ENCODE measurements at places on chromosomes 5 and 9.

DNA sequence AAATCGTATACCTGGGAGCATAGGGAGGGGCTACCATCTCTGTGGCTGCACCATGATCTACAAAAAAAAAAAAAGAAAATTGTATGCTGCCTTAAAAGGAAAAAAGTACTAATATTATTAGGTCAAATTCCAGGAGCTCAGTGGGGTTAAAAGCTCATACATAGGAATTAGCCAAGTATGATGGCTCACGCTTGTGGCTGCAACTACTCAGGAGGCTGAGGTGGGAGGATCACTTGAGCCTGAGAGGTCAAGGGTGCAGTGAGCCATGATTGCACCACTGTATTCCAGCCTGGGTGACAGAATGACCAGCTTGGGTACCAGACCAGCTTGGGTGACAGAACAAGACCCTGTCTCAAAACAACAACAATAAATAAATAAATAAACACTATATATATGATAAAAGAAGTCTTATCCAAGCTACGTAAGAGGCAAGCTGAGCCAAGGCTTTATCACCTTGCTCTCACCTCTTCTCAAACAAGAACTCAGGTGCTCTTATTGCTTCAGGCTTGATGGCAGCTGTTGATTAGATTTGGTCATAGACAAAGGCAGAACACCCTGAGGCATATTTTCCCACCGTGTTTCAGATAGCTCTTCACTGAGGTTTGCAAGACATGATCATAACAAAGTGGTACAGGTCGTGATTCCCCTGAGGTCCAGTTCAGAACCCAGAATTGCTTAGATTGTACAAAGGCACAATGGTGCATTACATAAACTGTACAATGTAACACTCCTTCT, 3.3 kb upstream of the FBXW11 start:
- DNase-seq: no peak

DNA sequence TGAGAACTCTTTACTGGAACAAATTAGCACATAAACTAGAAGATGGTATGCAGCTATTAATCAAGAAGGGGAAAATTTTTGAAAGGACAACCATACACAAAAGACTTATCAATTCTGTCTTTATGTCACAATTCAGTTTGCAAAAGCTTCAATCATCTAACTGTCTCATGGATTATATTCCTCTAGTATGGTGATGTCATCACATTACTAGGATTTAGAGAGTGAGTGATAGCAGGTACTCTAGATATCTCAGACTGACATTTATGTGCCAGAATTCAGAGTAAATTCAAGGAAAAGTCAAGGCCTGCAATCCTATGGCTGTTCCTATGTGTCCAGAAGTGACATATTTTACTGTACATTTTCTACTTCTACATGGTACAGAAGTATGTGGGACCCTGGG, 318.9 kb upstream of the GRAMD2B start:
- no peak for DNase-seq

DNA sequence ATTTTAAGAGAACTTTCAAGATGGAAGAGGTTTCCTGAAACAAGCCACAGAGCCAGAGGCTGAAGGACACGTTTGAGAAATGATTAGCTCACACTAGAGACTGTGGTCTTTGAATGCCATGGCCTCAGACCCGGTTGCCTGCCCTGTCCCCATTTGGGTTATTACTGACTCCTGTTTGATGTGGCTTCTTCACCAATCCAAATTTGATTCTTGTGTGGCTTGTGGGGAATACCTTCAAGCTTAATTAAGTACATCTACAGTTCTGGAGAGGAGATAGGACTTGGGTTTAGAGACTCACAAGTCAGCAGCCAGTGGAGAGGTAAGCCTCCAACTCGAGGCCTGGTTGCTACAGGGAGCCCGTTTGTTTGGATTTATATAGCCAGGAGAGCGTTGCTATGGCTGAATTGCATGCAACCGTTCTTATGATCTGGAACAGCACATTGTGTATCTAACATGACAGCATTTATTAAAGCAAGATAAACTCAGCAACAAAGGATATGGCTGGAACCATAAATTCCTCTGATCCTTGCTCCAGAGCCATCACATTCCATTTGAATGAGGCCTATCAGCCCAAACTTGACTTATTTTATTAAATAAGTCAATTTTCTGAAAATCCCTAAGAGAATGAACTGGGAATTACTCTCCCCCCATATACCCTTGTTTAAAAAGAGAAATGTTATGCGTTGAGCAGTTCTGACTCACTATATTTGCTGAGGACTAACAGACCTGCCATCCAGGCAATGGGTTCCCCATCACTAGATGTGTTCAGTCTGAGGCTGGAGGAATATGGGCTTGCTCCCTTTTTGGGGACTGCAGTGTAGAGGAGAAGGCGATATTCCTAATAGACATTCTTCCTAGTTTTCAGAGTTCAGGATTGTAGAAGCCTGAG, 88.4 kb upstream of the TNFSF8 start:
- no peak for DNase-seq

DNA sequence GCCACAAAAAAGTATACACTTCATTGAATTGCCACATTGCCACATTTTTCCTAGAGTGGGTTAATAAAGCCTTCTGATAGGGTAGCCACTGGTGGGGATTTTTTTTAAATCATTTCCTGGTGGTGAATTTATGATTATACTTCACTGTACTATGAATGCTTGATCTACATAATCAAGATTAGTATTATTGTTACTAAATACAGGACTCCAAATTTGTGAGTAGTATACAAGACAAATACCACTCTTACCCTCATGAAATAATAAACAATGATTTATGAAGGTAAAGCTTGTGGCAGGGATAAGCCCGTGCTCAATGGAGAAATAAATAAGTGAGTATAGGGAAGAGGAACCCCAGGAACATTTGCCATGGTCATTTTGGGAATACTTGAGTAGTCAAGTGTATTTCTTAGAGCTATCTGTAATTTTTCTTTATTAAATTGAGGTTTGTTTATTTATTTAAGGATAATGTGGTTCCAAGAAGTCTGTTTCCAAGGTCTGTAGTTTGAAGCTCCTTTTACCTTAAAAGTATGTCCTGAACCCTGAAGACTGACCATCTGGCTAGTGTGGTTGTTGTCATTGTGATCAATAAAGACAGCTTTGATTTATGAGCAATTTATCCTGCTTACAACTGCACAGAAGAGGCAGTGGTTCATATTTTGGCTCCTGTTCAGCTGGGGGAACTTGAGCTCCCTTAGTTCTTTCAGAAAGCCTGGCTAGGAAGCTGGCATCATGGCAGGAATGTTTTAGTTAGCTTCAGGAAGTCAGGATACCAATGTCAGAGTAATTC, 118.6 kb downstream of the ZSWIM6 start:
- peak; percentile 48 for DNase-seq

DNA sequence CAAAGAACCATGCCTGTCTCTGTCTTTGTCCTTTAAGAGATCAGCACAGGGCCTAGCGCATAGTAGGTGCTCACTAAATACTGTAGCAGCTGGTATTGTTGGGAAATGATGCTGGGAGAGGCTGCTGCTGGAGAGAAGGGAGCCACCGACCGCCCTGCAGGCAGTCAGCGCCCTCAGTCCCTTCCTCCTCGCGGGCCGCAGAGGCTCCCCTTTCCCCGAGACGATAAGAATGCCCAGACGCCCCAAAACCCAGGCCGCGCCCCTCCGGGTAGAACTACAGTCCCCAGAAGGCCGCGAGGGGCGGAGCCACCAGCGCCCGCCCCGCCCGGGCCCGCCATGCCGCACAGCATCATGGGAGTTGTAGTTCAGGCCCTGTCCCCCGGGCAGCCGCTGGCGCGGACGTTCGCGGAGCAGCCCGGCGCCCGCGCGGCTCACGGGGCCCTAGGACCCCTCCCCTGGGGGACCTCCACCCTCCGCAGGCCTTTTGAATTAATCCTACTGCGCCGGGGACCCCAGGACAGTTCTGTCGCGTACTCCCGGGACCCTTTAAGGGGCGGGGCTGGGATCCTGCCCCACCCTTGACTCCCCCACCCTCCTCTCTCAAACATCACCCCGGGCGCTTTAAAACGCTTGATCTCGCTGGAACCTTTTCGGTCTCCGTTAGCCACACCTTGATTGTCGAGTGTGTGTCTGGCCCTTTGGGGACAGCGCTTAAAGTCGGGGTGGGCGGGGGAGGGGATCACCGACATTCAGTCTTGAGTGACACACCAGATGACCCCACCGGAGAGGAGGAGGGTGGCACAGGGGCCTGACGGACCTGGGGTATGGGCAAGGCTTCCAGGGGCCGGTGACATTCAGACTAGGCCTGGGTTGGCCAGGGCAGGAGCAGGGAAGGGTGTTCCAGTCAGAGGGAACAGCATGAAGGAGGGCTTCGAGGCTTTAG, 24.8 kb upstream of the IER5L start:
- DNase-seq: peak; percentile 69

DNA sequence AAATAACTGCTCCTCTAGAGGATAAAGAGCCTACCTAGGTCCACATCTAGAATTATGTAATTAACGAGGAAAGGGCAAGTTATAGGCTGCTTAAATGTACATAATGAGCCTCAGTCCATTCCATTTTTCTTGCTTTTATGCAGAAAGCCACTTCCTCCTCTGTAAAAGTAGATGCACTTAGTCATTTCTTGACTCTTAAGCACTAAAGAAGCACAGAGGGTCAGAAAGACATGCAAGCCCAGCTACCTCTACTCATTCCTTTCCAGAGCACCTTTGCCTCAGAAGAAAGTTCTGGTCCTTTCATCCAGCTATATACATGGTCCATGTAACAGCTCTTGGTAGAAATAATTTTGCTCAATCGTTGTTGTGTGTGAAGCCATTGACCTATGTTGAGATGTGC, 308.0 kb upstream of the NREP start:
- no peak for DNase-seq

DNA sequence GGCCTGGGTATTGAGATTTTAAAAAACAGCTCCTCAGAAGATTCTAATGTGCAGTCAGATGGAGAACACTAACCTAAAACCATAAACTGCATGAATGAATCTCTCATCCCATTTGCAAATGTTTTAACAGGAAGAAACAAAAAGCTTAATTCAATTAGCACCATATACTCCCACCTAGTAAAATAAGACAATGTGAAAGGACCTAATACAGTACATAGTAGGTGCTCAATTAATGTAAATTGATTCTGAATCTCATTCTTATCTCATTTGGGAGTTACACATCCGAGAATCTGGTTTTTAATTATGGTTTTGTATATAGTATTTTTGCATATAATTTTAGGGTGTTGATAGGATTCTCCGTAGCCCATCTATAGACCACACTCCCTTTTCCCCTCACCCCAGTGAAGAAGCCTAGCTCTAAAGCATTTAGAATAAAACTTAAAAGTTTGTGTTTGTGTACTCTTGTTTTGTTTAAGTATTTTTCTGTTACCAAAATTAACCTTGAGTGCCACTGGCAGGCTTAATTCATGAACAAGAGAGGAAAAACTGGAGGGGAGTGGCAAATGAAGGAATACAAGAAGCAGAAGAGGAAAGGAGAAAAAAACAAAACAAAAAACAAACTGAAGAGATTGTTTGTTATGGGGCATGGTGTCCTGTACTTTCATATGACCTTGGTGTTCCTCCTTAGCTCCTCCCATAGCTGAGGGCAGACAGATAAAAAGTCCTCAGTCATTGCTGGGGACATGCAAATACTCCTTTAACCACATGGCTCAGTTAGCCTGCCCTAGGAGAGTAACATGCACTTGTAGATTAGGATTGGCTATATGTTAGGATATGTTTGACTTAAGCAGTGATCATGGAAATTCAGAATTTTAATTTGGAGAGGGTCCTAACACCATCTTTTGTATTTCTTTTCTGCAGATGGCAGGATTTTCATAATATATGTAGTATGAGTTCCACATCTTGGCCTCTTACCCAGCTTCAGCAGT, 1.2 kb downstream of the RNF14 start:
- no peak for DNase-seq

- DNase-seq: no peak
Measured at GRCh38 chr9:72041369-72041768, 19.0 kb downstream of the C9orf57 start.

GRCh38 chr9:128027705-128028104, 39.4 kb downstream of the NAIF1 start:
- DNase-seq: no peak

GRCh38 chr9:3648722-3649246, 123.0 kb upstream of the RFX3 start:
- DNase-seq: no peak

- DNase-seq: no peak
Measured at GRCh38 chr9:16031971-16032370, 479.1 kb downstream of the CCDC171 start.

DNA sequence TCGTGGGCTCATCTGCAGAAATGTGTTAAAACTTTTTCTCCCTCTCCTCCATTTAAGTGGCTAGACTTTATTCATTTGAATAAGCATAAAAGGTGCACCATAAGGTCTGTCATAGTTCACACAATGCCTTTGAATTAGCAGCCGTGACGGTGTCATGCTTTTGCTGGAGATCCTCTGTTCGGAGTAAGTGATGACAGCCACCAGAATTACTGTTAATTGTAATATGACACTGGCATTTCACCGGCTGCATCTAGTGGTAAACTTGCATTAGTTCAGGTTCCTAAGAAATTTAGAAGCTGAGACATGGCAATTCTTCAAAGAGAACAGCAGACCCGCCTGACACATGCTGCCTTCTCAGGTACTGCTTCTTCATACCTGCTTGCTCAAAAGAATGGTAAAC, 241.7 kb downstream of the EBF1 start:
- no peak for DNase-seq

- DNase-seq: peak; percentile 15
Measured at GRCh38 chr9:98978231-98978681, 34.5 kb downstream of the COL15A1 start.

- DNase-seq: peak; percentile 40
Measured at GRCh38 chr9:77177894-77178794, 810 bp downstream of the VPS13A start.

DNA sequence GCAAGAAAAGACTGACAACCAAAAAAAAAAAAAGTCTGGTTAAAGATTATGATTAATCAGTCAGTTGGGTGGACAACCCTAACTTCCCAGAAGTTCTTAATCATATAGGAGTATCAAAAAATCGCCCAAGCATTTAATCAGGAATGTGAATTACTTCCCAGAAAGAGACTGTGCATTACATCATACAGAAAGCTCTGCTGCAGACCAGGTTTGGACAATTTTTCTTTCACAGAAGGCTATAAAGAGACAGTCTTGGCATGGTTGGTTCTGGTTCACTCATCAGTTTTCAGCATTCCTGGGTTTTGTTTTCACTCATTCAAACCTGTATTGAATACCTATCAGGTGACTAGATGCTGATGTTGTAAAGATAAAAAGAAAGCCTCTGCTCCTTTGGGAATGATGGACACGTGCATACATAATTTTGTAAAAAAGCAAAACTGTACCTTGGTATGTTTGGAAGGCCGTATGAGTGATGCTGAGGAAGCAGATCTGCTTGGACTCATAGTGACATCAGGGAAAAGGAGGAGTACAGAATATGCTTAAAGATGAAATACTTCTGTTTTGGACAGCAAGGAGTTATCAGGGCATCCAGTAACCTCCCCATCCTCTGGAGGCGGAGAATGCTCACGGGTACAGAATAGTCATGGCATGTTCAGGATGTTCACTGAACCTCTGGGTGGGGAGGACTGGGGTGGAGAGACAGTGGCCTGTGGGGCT, 178.4 kb downstream of the GNA14 start:
- no peak for DNase-seq
